Fibroblast of skin of back (primary cell): ENCODE measurements at places on chromosomes 2 and 18.

DNA sequence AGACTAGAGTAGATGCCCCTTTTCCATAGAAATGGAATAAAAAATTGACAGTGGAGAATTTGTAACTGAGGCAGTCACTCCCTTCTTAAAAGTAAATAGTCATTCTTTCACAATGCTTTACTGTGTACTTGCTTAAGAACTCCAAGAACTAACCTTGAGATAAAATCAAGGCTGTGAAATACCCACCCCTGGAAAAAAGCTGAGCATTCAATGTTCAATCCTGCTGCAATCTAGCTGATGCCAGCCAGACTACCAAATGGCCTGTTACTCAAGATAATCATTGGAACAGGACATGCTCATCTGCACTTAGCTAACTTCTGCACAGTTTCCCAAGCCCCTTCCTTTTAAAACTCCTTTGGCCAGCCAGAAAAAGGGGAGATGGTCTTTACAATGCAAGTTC lies 367.4 kb upstream of the GULP1 start:
- no peak for DNase-seq

DNA sequence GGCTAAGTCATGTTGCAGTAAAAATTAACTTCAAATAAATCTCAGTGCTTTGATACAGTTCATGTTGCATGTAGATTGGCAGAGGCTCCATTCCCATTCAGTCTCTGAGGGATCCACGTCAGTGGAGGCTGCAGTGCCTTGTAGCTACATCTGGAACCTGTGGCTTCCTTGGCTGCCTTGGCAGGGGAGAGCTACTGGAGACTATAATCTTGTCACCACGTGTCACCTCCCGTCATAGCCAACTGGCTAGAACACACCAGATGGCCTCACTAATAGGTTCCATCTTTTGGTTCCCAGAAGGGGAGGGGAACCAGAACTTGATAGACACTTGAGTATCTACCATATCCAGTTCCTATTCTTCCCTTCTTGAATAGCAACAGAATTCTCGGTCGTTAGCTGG lies 28.4 kb downstream of the E2F6 start:
- no peak for DNase-seq

- no peak for DNase-seq
These were observed 489.1 kb upstream of the SMIM21 start for GRCh38 chr18:75916624-75916982.

- no peak for DNase-seq
These were observed 427.5 kb upstream of the KLHL29 start for GRCh38 chr2:22957446-22957845.

DNA sequence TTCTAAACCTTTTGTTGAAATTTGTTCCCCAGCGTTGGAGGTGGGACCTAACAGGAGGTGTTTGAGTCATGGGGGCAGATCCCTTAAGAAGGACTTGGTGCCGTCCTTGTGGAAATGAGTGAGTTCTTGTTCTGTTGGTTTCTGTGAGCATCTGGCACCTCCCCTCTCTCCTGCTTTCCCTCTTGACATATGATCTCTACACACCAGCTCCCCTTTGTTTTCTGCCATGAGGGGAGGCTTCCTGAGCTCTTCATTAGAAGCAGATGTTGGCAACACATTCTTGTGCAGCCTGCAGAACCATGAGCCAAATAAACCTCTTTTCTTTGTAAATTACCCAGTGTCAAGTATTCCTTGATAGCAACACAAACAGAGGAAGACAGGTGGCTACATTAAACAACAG lies 23.8 kb downstream of the NABP1 start:
- DNase-seq: no peak

GRCh38 chr18:62944454-62944853 lies 229.1 kb downstream of the PHLPP1 start:
- no peak for DNase-seq

DNA sequence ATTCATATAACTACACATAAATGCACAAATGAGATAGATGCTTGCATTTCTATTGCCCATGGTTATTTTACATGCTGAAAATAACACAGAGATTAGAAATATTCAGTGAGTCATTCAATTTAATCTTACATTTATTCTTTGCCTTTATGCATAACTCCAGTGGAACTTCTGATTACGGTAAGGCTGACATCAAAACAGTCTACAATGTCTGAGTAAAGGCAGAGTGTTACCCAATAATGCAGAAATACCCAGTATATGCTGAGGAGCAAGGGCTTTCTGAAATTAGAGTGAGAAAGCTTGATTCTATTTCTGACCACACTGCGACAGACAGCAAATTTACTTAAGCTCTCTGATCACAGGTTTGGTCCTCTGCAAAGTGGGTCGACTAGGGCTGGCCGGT lies 9.2 kb downstream of the NMI start:
- DNase-seq: peak; percentile 46

DNA sequence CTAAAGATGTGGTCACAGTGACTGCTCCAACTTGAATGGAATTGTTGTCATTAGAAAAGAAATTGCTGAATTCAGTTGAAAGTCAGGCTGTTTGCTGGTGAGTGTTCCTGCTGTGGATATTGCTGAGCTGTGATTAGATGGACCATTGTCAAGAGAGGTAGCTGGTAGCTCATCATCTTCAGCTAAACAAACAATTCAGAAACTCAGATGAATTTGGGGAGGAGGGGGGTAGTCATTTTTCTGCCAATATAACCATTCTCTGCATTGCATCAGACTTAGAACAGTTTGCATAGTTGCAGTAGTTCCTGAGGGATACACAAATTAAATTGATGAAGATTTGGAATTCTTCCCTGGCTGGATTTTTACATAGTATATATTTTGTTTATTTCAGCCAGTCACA lies 108.3 kb downstream of the MTCL1 start:
- peak; percentile 69 for DNase-seq

DNA sequence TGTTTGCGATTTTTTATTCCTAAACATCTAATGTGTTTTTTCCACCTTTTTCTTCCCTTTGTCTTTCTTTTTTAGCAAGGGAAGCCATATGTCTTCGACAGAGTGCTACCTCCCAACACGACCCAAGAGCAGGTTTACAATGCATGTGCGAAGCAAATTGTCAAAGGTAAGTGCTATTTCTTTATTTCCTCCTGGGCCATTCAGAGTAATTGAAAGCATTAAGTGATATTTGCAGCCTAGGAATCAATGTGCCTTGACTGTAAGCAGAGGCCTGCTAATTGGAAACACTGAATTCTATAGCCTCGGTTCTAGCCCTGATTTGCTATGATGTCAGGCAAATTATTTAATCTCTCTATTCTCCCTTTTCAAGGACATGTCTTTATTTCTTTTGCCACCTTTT lies 47.0 kb downstream of the KIF5C start:
- DNase-seq: no peak

GRCh38 chr2:33521791-33522281 lies 45.4 kb downstream of the RASGRP3 start:
- peak; percentile 21 for DNase-seq

DNA sequence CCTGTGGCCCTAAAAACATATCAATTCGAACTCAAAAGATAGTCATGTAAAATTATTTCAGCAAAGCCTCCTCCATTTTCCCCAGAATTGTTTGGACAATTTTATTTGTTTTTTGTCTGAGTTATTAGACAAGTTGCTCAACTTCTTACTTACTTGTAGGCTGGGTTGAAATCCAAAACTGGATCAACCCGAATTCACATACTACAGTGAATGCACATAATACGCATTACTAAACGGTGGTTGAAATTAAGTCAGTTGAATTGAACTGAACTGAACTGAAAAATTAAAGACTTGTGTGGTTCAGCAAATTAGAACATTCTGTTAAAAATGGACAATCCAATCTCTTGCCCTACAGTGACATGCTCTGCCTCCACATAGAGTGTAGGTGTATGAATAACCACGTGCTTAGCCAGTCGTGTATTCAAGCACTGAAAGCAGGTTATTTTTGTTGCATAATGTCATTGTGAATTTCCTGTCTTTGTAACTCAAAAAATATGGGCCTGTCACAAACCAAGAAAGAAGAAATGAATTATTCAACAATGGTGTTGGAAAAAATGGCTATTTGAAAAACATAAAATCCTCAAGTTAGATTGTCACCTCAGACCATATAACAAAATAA lies 441.0 kb downstream of the TXNL1 start:
- DNase-seq: no peak

- DNase-seq: no peak
These were observed 188.2 kb downstream of the IRS1 start for GRCh38 chr2:226611196-226611943.

GRCh38 chr2:129768036-129768386 lies 211.5 kb upstream of the RAB6C start:
- no peak for DNase-seq

DNA sequence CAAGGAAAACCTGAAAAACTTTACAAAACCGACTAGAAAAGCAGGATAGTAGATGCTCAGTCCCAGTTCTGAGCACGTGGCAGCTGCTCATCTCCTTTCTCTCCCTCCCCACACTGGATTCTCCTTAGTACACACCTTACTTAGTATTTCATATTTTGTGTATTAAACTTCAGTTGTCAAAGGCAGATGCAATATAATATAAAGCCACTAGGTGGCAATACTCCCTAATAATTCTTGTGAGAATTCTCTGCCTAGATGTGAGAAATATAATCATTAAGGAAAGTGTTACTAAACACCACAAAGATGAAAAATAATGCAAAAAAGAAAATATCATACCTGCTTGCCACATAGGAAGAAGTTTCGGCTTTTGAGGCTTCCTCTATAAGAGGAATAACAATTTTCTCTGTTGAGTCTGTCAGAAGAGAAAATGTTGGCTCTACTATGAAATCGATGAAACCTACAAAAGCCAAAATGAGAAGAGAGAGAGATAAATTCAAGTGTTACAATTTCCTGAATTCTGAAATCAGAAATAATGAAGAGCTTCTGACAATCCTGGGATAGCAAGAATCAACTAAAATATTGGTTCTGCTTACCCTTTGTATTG lies 200.6 kb downstream of the PPP1R1C start:
- peak; percentile 38 for DNase-seq

DNA sequence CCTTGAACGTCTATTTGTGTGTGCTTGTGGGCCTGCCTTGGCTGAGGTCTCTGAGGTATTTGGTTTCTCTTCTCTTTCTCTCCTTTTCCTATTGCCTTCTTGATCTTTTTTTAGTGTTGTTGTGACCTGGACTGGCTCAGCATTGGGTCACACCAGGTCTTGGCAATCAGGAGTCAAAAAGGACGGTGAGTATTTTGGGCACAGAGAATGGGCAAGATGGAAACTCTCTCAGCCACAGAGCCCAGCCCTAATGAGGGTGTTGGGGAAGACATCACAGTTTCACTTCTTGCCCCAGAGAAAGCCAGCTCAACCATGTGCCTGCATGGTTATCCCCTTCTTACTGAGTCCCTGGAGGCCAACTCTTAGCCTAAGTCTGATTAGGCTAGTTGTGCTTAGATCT lies 13.7 kb upstream of the INO80C start:
- no peak for DNase-seq

GRCh38 chr2:112724591-112725525 lies 4.0 kb downstream of the NT5DC4 start:
- DNase-seq: no peak

GRCh38 chr2:40384233-40384632 lies 67.7 kb downstream of the SLC8A1 start:
- DNase-seq: no peak

GRCh38 chr2:20738772-20739171 lies 71.8 kb downstream of the GDF7 start:
- DNase-seq: no peak

- no peak for DNase-seq
These were observed 84.2 kb downstream of the ANTXR1 start for GRCh38 chr2:69097148-69097610.

DNA sequence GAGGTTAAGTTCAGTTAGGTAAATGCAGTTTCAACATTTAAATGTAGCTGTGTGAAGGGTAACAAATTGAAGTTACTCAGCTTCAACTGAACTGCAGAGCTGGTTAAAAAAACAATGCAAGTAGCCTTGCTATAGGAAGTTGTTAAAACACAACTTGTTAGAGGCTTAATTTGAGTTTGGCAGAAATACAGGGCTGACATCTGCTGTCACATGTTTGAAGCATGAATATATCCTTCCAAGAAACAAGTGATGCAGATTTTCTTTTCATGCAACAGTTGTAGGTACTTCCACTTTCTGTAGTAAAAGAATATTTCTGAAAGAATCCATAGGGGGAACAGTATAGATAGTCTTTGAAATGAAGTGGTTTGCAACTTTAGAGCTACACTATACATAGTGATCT lies 208.7 kb upstream of the RASGRP3 start:
- peak; percentile 50 for DNase-seq

- no peak for DNase-seq
These were observed 15.0 kb upstream of the TRIB2 start for GRCh38 chr2:12701786-12702167.

GRCh38 chr2:69018678-69019095 lies 5.7 kb downstream of the ANTXR1 start:
- DNase-seq: no peak

- DNase-seq: no peak
These were observed 594.2 kb upstream of the NXPH2 start for GRCh38 chr2:139374296-139374850.

GRCh38 chr18:11688972-11689668 lies at the start of gene GNAL:
Gene GNAL (plus strand): TSS chr18:11689264. CDS start chr18:11689564, 300 bp downstream.
- peak; percentile 83 for DNase-seq

GRCh38 chr2:200131307-200131706 lies 175.2 kb upstream of the SPATS2L start:
- DNase-seq: peak; percentile 52

DNA sequence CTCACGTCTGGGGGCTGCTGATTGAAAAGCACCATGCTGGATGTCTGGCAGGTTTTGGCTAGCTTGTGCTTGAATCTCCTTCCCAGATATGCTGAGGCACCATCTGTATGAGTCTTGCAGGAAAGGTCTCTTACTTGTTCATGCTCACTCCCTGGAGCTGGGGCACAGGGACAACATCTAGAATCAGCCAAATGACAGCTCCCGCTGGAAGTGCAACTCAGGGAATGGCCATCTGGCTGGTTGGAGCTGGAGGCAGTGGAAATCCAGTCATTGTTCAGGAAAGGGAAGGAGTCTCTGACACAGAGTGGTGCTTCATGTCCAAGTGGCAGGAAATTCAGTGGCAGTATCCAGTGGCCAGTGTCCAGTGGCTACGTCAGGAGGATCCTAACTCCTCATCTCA lies 9.7 kb downstream of the CCDC68 start:
- no peak for DNase-seq

DNA sequence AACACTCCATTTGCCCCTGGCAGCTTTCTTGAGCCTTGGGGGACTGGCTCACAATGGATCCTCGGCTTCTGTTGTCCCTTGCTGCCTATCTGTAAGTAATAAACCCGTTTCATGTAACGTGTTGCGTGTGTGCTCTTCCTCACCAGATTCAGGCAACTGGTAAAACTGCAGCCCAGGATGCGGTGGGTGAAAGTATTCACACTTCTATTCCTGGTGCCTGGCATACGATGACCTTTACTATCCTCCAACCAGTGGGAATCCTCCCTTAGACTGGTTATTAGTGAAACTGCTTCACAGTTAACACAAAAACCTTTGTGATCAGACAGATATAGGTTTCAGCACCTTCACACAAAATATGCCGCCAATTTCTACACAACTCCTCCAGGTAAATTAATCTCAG lies 13.6 kb upstream of the ICA1L start:
- DNase-seq: no peak

DNA sequence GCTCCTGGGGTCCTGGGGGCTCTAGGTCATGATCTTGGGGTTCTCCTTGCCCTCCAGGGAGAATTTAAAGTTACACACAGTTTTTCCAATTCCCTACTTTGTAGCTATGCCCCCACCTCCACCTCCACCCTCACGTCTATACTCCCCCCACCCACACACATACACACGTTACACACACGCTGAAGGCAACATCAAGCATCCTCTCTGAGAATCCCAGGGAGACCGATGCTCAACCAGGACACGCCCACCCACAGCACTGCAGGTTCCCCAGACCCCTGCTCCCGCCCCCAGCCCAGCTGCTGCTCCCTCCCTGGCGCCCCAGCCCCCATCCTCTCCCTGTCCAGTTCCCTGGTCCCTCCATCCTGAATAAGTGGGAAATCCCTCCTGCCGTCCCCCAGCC lies 6.4 kb upstream of the TNS1 start:
- DNase-seq: no peak
